Vagina (tissue), 2 donors: ENCODE measurements at places on chromosomes 7 and 10. TPM values are rescaled to one million over a fixed set of nuclear protein-coding genes. Genes with fewer than 3 reads are reported as not detected.

DNA sequence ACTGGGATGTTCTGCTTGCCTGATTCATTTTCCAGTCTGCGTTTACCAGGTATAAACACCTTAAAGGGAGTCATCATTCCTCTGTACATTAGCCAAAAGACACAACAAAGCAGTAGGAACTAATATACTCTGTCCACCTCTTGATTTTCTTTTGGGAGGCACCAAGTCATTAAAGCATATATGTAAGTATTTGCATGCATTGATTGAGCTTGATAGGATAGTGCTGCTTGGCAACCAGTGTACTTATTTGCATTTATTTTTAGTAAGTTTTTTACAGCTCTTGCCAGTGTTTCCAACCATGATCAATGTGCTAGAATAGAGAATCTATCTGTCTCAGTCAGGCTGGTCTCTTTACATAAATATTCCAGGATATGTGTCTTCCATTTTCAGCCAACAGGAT lies 353.3 kb upstream of the SEMA3C start:
- DNase-seq: no peak

- DNase-seq: no peak
Measured at GRCh38 chr7:95316588-95316987, 7.7 kb downstream of the PON1 start.

DNA sequence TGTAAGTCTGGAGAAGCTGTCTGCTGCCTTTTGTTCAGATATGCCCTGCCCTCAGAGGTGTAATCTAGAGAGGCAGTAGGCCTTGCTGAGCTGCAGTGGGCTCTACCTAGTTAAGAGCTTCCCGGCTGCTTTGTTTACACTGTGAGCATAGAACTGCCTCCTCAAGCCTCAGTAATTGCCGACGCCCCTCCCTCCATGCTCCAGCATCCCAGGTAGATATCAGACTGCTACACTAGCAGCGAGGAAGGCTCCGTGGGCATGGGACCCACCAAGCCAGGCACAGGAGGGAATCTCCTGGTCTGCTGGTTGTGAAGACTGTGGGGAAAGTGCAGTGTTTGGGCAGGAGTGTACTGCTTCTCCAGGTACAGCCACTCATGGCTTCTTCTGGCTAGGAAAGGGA lies 26.4 kb upstream of the CXCL12 start:
- peak; percentile 61 for DNase-seq

DNA sequence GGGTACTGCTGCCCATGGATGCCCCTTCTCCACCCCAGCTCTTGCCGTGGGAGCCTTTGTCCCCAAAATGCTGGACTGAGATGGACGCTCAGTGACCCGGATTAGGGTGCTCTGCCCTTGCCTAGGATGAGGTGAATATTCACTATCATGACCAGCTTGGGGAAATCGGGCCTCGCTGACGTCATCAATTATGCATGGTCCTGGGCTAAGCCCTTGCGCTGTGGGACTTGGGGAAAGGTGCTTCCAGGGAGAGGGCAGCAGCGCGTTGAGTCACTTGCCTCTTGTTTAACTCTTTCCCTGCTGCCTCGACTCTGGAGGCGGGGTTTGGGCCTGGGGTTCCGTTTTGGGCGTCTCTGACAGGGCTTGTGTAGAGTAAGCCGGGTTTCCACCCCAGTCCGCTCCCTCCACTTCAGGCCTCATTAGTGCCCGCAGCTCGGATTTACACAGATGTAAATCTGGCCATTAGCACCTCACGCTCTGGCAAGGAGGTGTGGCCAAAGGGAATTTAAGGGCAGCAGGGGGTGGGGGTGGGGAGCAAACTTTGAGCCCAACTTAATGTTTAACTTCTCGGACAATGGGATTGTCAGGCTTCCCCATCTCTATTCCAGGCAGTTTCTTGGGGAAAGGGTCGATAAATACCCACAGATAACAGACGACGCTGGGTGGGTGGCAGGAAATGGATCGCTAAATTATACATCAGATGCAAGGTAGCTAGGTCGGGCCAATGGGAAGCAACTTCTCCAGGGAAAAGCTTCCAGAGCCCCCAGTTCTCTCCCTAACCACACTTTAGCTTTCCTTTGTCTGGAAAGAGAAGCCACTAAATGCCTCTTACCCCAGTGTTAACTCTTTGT lies 51.3 kb upstream of the TCF7L2 start:
- no peak for DNase-seq

DNA sequence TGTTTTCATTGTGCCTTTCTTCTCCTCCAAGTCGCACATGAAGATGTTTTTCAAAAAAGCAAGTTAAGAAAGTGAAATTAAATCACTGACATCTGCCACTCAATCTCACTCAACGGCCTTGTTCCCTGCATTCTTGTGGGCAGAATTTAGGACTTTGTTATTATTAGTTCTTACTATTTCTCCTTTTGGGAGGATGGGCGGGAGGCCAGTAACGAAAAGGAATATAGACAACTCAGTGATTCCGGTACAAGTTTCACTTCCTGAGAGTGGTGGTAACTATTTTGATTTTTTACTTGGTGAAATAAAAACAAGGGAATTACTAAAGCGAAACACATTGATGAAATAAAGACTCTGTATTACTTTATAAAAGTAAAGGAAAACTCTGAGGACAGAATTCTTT lies 231.9 kb upstream of the HABP2 start:
- no peak for DNase-seq

Gene MYL10
- total RNA-seq: not detected

Gene MEOX2
- total RNA-seq: 1.7 TPM

Gene OGA
- 125 TPM for total RNA-seq
